DMS 273 treated with DMSO at 0.1 percent for 48 hours (cell line): ENCODE measurements at places on chromosomes 5 and 9.

GRCh38 chr5:172640139-172640538 lies 924 bp upstream of the NEURL1B start:
- no peak for DNase-seq

- DNase-seq: no peak
Measured at GRCh38 chr9:110440172-110440571, 102.5 kb upstream of the TXNDC8 start.

DNA sequence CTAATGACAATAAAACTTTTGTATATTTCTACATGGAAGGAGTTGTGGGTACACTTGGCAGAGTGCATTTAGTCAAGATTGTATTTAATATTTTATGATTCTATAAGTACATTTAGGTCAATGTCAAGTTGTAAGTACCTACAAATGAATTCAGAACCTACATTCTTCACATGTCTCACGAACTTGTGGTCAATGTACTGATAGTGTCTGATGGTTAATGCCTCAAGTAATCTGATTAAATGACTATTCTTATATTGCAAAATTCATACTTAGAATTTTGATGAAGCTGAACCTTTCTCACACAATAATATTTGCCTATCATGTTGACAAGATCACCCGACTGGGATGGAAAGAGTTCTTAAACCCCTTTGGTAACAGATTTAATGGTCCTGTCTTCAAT lies 444.5 kb downstream of the CTNND2 start:
- no peak for DNase-seq

DNA sequence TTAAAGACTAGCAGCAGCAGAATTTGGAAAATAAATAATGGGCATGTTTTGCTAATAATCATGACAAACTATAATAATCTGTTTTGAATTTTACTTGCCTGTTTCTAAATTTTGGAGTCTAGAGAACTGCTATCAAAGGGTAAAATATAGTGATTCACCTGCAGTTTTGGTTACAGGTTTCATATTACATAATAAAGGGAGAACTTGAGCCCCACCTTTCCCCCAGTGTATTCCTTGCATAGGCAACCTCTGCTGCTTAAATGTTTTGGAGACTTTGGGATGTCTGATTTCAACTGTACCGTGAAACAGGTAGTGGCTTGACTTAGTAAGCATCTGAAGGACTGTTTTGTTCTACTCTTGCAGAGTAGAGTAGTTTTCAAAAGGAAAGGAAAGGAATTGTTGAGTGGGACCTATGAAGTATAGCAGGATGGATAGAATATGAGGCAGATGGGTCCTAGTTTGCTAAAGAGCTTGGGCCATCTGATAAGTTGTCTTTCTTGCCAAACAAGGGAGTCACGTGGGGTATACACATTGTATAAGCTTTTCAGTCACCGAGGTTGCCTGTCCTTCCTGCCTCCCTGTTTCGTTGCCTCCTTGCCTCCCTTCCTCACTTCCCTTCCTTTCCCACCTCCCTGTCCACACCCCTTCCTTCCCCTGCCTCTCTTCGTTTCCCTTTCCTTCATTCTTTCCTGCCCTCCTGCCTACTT lies 19.1 kb downstream of the CREBRF start:
- no peak for DNase-seq

GRCh38 chr5:59798862-59799667 lies 94.5 kb downstream of the PDE4D start:
- DNase-seq: peak; percentile 39

DNA sequence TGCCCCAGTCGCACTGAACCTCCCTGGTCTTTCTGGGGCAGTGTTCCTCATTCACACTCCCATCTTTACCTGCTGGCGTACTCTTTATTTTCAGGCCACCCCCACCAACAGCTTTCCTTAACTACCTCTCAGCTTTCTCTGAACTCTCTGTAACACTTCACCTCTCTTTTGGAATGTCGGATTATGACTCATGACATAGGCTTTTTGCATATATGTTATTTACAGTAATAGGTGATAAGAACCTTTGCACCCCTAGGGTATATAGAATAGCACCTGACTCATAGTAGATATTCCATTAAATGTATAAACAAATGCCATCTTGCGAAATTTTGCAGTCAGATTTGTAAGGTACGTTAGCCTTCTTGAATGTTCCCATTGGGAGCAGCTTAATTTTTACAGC lies 52.9 kb upstream of the MIER3 start:
- DNase-seq: no peak

DNA sequence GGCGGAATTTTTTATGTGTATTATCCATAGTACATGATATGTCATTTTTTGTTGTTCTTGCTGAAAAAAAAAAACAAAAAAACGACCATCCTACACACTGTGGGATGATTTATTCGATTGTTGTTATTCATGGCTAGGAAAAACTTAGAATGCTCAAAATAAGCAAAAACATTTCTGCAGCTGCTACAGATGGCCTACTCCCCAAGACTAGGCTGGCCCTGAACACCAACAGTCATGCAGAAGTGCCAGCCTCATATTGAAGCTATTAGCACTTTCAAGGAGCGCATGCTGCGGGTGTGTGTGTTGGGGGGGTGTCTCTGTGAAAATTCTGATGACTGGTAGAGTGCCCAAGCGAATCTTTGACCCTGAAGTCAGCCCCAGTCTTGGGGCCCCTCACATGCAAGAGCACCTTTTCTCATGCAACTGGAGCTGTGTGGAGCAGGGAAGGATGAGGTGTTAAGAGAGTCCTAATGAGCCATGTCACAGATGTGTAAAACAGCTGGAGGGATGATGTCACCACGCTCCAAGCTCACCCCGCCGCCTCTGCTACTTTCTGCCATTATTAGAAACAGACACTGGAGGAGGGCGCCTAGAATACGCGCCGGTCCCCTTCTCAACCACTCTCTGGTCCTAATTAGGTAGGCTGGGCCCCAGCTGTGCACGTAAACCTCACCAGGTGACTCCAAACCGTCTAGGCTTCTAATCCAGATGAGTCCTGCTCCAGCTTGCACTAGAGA lies 61.0 kb upstream of the SMIM23 start:
- no peak for DNase-seq

- peak; percentile 51 for DNase-seq
Measured at GRCh38 chr5:147509710-147510651, at the start of gene DPYSL3. Gene DPYSL3, minus strand, starts transcription at chr5:147510068. Its CDS starts 210 bp downstream, at chr5:147509858.
